Stimulated activated CD4-positive, alpha-beta T cell treated with anti-CD3 and anti-CD28 coated beads, Interleukin-1b, Interleukin-23, amount 100 ng/mL, for 1 hour (primary cell): ENCODE measurements at places on chromosomes 5 and 9.

GRCh38 chr5:132070460-132071337 lies 2.9 kb upstream of the CSF2 start:
- DNase-seq = no peak

- DNase-seq = no peak
Measured at GRCh38 chr9:133874060-133874657, 118.0 kb downstream of the VAV2 start.

DNA sequence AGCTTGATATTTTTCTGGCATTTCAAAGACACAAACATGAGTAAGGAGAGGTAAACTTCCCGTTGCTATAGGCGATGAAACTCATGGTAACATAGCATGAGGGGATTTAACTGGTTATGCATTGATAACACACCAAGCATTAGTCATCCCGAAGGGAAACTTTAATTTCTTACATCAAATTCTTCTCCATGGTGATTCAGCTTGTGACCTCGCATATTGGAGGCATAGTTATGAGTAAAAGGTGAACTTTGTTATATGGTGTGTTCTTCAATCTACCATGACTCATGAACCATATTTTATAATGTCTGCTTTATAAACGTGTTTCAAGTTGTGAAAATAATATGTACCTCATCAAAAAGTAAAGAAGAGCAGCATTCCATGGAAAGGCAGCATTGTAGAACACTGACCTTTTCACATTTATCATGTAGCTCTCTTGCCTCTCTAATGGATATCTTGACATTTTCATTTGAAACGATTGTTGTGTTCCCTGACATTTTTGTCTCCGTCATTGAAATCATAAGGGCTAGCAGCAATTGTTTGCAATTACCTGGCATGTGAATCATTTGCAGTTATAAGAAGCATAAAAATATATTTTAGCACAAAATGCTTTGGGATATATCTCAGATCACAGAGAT lies 491.8 kb downstream of the ANXA1 start:
- DNase-seq = no peak

DNA sequence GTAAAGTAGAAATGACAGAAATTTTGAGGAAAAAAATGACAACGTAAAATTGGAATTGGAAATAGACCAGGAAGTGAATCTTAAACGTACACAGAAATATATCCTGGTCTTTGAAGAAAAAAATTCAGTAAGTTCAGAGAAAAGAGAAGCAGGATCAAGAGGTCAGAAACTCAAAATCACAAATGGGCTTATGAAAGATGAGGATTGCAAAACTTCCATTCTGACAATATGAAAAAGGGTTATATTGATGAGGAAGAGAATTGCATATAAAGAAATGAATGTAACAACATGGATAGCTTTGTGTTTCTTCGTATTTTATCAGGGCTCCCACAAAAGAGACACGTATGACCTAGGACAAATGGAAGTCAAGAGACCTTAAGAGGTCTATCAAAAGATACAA lies 58.1 kb downstream of the OXCT1 start:
- no peak for DNase-seq

DNA sequence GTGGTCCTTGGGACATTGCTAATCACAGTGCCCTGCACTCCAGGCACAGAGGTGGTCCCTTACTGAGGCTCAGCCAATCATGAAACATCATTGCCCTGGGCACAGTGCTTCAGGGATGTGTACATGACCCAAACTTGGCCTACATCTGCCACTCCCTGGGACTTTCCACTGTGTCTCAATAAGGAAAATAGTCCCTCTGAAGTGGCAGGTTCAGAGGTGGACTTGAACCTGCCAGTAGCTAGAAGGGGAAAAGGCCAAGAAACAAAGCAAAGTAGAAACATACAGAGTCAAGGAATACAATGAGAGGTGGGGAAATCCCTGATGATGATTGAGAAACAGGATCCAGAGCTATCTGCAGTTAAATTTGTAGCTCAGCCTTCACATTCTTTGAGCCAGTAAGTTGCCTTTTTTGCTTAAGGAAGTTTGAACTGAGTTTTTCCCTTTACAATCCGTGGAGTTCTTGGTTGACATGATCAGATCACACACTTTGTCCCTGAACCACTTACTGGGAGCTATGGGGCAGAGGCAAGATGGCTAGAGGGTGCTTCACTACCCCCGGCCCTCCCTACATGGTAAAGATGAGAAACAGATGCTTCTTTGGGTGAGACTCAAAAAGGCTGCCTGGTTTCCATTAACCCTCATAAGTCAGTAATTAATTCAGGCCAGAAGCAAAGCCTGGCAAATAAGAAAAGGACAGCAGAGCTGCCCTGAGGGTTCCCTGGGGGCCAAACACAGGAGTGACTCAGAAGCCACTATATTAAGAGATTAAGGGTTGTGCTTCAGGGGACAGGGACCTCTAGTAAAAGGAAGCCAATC lies 57.6 kb downstream of the SH3TC2 start:
- no peak for DNase-seq

- no peak for DNase-seq
Measured at GRCh38 chr5:160702934-160703333, 149.1 kb downstream of the ATP10B start.

DNA sequence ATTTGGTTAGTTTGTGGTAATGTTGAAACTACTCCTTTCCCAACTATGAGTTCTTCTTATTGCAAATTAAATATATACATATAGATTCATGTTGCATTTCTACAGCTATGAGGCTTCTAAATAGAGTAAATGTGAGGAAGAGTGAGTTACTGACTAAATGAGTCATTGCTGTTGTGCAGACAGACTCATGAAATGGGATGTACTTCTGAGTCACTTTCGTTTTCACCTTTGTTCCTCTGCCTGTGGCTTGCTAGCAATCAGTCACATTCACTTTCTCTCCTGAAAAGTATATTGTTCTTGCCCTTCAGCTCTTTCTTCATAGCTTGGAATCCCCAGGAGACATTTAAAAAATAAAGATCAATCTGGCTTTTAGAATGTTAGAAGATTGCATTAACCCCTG lies 295.5 kb upstream of the SMC2 start:
- no peak for DNase-seq

DNA sequence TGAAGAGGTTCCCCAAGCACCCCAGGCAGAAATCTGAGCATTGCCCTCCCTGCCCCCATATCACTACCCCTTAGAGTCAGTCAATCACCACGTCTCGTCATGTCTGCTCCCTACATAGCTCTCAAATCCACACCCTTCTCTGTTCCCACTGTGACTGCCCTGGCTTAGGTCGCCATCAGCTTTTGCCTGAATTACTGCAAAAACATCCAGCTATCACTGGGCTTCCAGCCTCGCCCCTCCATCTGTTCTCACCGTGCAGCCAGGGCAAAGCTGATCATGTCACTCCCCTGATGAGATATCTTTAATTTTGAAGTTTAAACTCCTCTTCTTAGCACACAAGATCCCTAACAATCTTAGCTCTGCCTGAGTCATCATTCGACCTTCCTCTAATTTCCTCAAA lies 89.6 kb upstream of the TBC1D2 start:
- no peak for DNase-seq

DNA sequence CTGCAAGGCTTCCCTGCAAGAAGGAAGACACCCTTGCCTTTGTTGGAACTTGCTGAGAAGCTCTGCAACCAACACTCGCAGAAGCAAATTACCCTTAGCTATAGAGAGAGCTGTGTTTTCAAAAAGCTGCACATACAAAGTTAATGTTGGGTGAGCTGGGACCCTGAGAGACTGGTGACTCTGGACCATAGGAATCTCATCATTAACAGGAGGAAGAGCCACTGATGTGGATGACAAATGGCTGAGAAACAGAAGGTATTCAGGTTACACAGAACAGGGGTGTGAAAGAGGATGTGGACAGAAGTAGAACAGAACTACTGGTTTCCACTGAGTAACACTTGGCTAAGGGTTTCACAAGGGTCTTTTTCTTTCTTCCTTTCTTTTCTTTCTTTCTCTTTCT lies 493.5 kb downstream of the IRX1 start:
- no peak for DNase-seq

GRCh38 chr9:118262191-118262590 lies 558.0 kb downstream of the TLR4 start:
- DNase-seq = no peak

- no peak for DNase-seq
Measured at GRCh38 chr9:82126256-82126655, 137.7 kb downstream of the SPATA31D1 start.

- DNase-seq = no peak
Measured at GRCh38 chr9:71506821-71507220, 261.5 kb downstream of the CEMIP2 start.

GRCh38 chr5:169893571-169893970 lies 86.7 kb downstream of the INSYN2B start:
- no peak for DNase-seq

DNA sequence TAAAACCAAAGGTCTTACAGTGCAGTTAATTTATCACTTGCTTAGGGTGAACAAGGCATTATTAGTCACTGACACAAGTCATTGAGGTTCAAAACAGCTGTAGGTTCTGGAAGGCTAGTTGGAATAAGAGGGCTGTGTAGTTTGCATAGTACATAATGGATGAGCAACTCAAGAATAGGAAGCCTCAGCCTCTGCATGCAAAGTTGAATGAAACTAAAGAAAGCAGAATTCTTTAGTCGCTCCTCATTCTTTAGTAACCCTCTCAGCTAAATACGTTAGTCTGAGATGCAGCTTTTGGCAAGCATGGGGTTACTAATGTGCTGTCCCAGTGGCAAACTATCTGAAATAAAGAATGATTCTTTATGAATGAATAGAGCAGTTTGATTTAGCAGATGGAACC lies 74.2 kb downstream of the ADGRV1 start:
- DNase-seq = no peak

DNA sequence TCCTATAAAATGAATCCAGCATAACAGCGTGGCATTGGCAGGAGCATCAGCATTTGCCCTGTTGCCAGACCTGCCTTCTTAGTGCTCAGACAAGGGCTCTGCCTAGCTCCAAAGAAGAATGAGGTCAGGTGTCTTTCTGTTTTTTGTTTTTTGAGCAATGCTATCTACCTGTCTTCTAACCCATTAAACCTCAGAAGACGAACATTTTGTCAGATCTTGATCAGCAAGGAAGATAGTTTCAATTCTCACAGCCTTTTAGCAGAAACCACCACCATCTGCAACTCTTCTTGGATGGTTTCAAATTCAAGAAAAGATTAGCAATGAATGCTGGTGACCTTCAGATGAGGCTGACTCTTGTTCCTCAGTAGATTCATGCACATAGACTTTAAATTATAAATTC lies 103.5 kb upstream of the IQGAP2 start:
- DNase-seq = no peak

DNA sequence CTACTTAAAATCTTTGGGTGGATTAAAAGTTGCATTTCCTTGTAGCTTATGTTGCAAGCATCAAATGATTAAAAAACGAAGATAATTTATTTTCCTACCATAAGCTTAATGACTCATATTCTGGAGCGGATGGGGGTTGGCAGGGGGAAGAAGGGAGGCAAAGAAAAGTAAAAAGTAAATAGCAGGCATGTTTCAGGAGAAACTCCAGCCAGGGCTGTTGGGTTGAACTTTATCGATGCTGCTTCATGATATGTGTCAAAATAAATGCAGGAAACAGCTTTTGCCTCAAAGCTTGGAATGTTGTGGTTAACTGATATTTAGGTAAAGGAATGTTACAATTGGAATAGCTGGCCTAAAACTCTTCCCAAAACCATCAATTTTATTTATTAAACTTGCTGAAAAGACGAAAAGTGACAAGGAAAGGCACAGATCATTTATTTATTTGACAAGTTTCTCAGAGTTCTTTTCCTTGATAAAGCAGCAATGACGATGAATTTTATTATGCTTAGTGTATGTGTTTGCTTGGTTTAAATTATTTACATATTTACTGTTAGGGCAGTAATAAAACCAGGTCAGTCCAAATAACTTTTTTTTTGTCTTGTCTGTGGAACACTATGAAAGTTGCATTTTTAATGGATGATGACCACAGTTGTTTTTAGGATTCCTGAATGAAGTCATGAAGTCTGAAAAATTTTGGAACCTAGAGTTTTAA lies 177.9 kb downstream of the PCSK1 start:
- DNase-seq = no peak

DNA sequence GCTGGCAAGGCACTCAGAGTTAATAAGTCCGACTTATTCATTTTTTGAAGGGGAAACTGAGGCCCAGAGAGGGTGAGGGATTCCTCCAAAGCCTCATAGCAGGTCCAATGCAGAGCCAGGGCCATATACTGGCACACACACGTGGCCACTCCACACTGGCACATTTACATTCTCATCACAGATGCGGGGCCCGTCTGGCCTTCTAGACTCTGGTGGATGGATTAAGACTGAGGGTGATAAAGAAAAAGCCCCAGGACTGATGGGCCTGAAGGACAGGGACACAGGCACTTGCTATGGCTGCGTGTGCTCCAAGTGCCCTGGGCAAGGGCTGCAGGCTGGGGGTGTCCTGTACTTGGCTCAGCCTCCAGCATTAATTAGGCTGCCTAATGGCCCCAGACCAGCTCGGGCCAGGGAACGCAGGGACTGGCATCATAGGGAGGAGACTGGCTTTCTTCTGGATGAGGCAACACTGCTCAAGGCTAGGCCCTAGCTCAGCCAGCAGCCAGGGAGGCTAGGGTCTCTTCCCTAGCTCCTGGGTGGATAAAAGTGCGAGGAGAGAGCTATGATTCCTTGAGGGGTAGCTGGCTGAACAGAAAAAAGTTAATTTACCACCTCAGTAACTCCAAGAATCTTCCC lies 28.5 kb upstream of the CSF1R start:
- no peak for DNase-seq

- no peak for DNase-seq
Measured at GRCh38 chr5:159341145-159341544, 10.9 kb upstream of the IL12B start.

DNA sequence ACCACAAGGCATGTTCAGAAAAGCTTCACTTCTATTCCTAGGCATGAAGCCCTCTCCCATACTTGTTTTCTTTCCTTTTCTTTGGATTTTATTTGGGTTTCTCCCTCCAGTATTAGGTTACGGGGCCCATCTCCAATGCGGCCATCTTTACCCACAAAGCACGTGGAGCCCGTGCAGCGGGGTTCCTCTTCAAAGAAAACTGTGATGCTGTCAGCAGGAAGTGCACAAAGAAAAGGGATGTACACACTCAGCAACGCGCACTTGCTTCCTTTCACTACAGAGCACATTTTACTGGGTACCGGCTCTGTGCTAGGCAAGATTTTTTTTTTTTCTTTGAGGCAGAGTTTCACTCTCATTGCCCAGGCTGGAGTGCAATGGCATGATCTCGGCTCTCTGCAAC lies 106.6 kb downstream of the COL23A1 start:
- no peak for DNase-seq
